ENCODE measurements at places on chromosomes 12 and 14.

DNA sequence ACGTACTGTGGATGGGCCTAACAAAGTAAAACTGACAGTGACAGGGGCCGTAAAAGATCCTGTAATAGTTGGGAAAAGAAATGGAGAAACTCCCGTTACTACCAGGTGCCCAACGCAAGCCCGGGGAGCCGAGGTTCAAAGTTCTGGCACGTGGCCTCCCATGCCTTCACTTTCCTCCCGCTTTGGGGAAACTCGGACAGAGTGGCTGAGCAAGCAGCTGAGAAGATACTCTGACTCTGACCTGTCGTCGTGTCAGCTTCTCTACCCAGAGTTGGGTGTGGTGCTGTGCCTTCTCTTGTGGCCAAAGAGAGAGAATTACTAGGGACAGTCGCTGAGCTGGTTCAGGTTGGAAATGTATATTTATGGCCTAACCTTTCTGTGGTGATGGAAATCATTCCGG lies 1.7 kb downstream of the B4GALNT3 start:
- no peak for DNase-seq

- peak; percentile 86 for DNase-seq
These were observed at the start of gene PELI2 for GRCh38 chr14:56117765-56118610. Gene PELI2, plus strand, starts transcription at chr14:56118411. Its CDS starts 250 bp downstream, at chr14:56118661.

DNA sequence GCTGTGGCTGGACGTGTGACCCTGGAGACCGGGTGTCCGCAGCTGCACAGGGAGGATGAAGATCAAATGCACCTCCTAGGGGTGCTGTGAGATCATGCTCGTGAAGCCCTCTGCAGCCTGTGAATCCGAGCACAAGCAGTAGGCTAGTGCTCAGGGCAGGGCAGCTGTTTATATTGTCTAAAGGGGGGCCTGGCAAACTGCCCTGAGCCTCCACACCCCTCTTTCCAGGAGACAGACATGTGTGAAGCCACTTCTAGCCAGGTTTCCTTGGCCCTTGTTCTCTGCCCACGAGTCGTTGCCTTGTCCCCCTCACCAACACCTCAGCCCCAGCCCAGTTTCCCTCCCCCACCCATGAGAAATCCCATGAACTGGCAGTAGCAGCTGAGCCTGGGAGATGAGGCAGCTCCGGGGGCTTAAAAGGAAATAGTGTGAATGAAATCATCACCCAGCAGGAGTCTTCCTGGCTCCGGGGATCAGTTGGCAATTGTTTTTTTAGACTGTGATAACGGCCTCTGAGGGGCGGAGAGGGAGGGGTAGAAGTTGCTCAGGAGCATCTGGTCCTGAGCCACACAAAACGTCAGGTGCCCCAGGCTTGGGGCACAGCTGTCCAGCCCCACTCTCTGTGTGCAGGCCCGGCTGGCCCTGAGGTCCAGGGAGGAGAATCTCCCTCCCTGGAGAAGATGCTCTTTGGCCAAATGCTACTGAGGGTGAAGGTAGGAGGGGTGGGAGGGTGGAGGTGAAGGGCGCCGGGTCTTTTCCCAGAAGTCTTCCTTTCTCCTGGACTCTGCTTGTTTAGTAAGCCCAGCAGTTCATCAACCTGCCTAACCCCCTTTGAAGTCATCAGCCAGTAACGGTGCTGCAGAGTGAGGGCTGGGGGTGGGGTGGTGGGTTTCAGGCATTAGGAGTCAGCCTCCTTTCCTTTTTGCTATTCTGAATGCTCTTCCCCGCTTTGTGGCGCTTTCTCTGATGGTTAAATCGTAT lies 4.0 kb downstream of the FGF6 start:
- DNase-seq: peak; percentile 76

GRCh38 chr14:87829543-87829942 lies 163.4 kb downstream of the GALC start:
- no peak for DNase-seq

DNA sequence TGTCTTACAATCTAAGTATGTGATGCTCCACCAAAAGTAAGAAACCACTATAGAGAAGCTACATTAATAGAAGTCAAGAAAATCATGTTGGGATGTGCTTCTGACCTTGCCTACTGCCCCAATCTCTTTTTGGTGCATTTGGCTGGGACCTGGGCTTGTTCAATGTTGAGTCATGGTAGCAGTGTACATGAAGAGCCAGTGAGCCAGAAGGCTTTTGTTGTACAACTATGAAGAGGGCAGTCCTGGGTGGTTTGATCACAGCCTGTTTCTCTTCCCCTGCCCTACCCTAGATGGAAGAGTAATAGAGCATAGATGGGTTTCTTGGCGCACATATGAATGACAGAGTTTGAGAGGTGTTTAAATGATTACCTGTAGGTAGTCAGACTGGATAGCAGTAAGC lies 56.4 kb downstream of the UBR7 start:
- no peak for DNase-seq

DNA sequence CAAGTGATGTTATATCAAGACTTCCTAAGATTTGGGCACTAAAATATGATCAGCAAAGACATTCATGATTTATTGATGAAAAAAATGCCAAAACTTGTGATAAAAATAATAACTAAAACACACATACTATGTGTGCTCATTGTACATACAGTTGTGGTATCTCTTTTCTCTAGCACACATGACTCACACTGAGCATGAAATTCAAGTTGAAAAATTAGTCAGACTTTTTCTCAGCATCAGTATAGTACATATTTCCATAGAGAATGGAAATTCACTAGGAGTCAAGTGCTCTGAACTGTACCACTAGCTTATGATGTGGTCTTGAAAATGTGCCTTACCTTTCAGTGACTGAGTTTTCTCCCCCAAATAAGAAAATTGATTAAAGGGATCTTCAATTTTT lies 471.8 kb upstream of the FLRT2 start:
- no peak for DNase-seq

DNA sequence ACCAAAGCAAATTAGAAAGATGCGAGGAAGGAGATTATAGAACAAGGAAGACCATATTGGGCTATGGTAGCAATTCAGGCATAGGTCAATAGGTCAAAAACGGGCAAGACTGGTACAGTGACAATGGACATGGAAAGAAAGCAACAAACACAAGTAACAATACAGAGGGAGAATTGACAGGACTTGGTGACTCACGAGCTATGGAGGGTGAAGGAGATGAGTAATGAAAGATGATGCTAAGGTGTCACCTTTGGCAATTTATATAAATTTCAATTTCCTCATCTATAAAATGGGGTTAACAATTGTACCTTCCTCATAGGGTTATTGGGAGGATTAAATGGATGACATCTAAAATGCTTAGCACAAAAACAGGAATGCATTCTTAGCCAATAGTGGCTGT lies 15.1 kb upstream of the DUSP16 start:
- no peak for DNase-seq

GRCh38 chr12:5856692-5857091 lies 88.4 kb downstream of the ANO2 start:
- DNase-seq: no peak

DNA sequence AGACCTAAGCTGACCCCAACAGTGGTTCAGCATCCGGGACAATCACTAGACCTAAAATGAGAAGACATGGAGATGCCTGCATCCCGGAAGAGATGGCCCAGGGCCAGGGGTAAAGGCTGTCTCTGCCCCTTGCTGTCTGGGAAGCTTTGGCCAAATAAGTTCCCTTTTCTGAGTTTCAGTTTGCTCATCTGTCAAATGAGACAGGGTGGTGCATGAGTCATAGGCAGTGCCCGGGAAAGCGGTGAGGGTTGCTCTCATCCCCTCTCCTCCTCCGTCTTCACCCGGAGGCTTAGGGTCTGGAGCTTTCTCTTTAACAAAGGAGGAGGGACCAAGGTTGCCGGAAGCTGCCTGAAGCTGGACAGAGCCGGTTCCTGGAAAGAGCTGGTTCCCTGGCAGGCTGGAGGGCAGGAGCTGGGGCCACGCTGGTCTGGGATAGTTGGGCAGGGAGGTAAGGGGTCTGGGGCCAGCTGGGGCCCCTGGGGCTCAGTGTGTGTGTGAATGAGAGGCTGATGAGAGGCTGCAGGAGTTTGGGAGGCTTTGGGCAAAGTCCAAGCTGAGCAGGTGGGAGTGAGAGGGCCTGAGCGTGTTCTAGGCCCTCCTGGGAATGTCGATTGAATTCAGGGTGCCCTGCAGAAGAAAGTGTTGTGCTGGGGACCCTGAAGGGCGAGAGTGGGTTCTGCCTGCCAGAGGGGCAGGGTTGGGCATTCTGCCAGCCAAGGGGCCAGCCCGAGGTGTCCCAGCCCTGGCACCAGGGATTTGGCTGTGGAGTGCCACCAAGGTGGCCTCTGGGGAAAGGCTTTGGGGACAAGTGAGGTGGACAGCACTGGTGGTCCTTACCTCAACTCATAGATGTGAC lies at the start of gene SDSL:
SDSL (plus strand) TSS at position 351 of the 856 bp plus-strand sequence. CDS start 5,603 bp downstream, outside the sequence.
- DNase-seq: peak; percentile 98

GRCh38 chr14:103862393-103862782 lies 15.0 kb upstream of the PPP1R13B start:
- peak; percentile 22 for DNase-seq

DNA sequence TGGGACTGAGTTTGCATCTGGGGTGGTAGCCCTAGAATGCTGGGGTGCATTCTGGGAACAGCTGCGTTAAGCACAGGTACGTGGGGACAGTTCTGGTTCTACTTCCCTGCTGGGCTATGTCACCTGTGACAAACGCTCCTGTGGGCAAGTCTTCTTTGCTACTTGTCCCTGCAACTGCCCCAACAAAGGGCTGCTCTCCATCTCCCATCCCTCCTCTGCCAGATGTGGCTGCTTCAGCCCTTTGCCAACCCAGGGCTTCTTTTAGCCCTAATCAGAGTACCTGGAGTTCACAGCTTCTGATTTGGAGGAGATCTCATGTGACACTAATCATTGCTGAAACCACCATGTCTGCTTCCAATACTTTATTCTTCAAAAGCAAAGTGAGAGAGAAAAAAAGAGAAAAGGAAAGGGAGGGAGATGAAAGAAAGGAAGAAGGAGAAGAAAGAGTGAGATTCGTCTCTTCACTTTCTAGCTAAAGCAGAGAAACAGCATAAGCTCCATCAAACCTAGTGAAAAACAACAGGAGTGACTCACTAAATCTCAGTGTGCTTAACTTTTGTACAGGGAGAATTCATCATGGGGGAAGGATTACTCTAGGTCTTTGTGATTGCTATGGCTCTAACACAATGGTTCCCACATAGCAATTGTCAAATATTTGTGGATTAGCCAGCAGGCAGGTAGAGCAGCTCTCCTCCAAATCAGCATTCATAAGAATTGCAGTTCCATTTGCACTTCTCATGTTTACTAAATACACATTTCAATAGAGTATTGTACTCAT lies 174.8 kb downstream of the LRIG3 start:
- DNase-seq: no peak

DNA sequence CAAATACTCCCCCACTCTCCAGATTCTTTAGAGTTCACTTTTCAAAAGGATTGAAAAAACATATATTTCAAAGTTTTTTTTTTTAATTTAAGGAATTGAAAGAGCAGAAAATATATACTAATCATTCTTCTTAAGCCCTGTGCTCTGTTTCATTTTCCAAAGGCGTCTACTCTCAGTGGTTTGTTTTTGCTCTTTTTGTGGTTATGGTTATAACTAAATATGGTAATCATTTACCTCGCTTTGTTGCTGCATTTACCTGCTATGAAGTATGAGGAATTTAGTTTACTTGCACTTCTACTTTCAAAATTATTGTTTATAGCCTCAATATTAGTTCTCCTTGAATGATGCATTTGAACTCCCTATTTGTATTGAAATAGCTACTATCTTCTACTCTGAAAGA lies 55.9 kb upstream of the LRRK2 start:
- no peak for DNase-seq

- DNase-seq: no peak
These were observed 5.0 kb upstream of the ALDH2 start for GRCh38 chr12:111761706-111762105.

DNA sequence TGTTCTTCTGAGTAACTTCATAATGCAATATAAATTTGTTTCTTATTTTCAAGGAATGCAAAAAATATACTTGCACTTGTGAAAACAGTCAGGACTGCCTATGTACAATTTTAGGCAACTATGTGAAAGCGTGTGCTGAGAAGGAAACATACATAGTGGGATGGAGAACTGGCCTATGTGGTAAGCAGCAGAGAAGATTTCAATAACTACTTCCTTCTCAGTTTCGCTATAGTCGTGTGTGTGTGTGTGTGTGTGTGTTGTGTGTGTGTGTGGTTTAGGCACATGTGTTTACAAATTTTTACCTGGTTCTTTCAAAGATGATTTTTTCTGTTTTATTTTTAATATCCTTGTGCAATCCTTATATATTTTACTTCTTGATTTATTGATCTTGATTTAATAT lies 211.8 kb downstream of the LRRK2 start:
- no peak for DNase-seq

All from islet precursor cell (in vitro differentiated cells).